Kidney epithelial cell (primary cell): ENCODE measurements at places on chromosomes 12 and 14.

DNA sequence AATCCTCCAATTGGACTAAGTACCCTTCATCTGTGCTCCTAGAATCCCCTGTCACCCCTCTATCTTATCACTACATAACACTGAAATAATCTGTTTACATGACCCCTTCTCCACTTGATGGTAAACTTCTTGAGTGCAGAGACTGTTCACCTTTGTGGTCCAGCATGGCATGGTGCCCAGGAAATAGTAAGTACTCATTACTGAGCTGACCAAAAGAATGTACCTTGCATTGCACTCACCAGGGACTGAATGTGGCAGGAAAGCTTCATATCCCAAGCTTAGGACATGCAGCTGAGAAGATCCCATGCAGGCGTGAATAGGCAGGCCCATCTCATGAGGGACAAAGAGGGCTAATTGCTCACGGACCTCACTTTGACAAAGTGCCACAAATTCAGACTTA, 1.4 kb upstream of the GARIN2 start:
- peak; percentile 94 for DNase-seq

DNA sequence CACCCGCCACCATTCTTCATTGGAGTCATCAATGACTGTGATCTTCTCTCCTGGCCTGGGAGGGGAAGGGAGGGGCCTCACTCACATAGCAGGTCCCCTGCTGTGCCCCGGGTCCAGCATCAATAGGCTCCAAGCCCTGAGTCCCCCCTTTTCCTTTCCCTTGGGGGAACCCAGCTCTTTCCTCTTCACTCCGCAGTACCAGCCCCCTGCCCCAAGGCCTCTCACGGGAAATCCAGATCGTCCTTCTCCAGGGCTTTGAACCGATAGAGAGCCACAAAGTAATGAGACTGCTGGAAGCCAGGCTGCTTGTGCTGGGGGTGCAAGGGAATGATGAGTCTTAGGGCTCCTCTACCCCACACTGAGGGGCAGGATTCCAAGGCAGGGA, 6.7 kb downstream of the STAC3 start:
- DNase-seq = no peak

GRCh38 chr14:49303946-49304516, 282.1 kb downstream of the RPS29 start:
- peak; percentile 14 for DNase-seq

DNA sequence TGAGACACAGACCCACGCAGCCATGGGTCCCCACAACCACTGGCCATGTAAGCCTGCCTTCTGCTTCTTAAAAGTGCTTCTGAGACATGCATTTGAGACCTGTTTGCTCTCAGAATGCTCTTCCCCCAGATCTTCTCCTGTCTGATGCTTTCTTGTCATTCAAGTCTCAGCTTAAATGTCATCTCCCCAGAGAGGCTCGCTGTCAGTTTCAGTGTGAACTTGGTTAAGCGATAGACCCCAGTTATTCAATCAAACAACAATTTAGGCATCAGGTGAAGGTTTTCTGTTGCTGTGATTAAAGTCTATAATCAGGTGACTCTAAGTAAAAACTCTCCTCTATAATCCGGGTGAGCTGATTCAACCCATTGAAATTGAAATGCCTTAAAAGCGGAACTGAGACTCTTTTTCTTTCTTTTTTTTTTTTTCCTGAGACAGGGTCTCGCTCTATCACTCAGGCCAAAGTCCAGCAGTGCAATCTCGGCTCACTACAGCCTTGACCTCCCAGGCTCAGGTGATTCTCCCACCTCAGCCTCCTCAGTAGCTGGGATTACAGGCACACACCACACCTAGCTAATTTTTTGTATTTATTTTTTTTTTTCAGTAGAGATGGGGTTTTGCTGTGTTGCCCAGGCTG, 123.4 kb downstream of the KSR2 start:
- DNase-seq = no peak

DNA sequence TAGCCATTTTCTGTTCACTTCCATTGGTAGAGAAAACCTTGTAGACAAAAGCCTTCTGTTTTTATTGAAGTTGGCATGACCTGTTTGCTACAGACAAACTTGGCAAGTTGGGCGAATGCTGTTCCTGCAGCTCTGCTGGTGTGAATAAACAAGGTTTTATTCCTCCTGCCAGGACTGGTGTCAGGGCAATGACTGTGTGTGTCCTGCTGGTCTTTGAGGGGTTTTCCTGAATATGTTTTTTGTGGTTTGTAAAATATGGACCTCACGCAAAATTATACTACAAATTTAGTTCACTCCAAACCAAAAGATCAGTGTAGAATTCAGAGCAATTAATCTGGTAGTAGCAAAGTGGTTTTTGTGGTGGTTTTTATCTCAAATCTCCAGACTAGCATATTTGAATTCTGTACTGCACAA, 140.8 kb downstream of the ERC1 start:
- no peak for DNase-seq
